ENCODE measurements at places on chromosomes 11 and 22.
A peak's percentile ranks its signal among the peaks of the same experiment; 100 is the strongest.

DNA sequence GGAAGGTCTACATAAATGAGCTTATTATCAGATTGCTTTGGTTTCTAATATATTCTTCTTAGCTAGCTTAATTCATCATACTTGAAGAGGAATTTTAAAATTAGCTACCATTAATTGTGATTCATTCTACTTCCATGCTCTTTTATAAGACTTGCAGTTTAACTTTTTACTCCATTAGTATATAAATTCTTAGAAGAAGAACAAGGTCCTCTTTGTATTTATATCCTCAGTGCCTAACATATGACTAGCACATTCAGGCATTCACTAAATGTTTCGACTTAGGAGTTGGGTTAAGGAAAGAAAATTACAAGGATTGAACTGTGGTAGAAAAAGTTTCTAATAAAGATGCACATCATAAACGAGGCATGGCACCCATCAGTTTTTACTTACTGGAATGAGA lies 1135.5 kb downstream of the JRKL start:
- no peak for DNase-seq

DNA sequence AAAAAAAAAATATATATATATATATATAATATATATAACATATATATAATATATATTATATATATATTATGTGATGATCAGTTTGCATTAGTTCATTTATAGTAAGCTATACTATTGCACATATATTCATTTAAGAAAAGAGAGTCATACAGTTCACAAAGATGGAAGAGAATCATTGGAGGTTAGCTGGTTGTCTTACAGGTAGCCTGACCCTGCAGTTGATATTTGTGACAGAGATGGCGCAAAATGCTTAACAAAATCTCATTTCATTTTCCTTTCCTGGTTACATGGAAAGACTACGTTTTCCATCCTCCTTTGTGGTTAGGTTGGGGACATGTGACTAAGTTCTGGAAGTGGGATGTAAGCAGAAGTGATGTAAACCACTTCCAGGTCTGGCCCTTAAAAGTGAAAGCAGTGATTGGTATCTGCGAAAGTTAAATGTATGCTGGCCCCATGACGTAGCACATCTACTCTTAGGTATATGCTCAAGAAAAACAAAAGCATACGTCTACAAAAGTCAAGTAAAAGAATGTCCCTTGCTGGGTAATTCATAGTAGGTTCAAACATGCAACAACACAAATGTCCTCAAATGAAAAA lies 7.2 kb upstream of the TMEM135 start:
- DNase-seq = no peak

- no peak for DNase-seq
Measured at GRCh38 chr11:78032090-78032489, 9.0 kb upstream of the KCTD14 start.

- DNase-seq = no peak
Measured at GRCh38 chr11:45796461-45796861, 8.5 kb upstream of the SLC35C1 start.

DNA sequence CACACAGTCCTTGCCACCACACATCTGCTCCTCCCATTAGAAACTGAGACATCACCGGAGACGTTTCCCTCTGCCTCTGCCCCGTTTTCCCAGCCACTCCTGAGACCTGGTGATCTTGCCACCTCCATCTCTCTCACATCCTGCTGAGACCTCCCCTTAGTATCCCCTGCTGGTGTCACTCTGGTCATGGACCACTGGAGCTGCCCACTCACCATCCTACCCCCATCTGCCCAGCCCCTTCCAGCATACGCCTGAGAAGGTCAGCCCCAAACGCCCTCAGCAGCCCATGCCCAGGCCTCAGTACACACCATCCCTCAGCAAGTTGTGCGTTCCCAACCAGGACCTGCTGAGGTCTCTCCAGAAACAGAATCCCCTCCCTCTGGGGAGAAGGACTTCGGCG lies 64.3 kb downstream of the SHANK2 start:
- DNase-seq = peak; percentile 26

DNA sequence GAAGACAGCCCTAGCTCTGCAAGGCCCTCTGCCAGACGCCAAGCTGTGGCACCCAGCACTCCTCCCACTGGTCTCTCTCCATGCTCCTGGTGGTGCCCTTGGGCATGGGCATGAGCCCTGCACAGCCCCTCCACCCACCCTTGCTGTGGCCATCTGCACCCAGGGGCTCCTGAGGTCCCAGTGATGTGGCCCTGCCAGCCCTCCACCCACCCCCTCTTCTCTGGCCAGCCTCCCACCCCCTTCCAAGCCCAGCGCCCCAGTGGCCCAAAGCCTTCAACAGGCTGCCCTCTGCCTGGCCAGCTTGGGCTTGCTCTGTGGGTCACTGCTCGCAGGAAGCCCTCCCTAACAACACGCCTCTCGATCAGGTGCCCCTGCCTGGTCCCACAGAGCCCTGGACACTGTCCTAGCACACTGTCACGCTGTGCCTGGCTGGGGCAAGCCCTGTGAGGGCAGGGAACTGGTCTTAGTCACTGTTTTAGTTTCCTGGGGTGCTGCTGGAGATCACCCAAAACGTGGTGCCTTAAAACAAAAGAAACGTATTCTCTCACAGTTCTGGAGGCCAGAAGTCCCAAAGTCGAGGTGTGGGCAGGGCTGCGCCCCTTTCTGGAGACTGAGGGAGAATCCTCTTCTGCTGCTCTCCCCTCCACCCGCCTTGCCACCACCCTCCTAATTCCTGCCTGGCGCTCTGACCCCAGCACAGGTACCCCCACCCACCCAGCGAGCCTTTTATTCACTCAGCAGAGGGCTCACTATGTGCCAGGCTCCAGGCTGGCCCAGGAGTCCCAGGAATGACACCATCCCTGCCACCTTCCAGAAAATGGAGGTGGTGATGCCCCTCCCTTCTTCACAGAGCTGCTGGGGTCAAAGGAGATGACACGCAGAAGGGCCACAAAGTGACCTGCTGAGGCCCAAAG lies 14.7 kb downstream of the SULT4A1 start:
- no peak for DNase-seq

- peak; percentile 82 for DNase-seq
Measured at GRCh38 chr11:134731213-134731961, 319.3 kb upstream of the B3GAT1 start.

- no peak for DNase-seq
Measured at GRCh38 chr11:8566613-8567210, 27.3 kb downstream of the STK33 start.

- peak; percentile 50 for DNase-seq
Measured at GRCh38 chr11:6611092-6611962, 689 bp downstream of the TAF10 start.

GRCh38 chr11:71182791-71183677 lies 69.3 kb downstream of the SHANK2 start:
- DNase-seq = peak; percentile 35

DNA sequence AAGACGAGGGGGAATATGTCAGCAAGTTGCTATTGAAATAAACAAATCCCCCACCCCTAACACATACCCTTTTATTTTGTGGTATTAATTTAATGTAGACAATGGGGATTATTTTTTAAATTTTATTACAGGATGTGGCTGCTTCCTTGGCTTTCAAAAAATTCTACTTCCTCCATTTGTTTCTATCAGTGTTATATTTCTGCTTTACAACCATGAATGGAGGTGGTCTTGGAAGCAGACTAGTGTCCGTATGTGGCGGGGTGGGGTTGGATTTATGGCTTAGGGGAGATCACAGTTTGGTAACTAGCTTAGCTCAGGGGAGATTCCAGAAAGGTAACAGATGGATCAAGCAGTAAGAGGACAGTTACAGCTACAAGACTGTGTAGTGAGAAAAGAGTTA lies 39.3 kb upstream of the PICALM start:
- no peak for DNase-seq

DNA sequence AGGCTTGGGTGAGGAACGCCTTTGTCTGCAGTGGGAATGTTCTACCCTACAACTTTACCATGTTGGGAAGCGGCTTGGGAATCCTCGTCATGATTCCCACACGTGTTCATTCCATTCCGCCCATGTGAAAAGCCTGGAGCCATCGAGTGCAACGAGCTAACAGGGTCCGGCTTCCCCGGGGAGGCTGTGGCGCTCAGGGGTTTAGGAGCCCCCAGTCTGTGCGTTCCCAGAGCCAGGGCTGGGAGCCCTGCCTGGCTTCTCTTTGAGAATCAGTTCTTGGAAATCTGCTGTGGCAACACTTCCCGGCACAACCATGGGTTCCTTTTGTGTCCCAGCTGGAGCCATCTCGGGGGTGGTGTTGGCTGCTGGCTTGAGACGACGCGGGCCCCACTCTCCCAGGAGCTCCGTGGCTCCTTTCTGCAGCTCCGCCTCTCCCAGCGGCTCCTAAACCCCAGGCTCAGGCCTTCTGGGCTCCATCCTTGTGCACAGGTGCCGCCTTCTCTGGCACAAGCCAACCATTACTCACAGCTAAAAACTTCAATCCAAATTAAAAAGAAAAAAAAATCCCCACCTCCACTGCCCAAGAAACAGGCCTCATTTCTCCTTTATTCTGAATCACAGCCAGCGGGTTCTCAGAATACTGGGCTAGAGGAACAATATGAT lies 18.7 kb upstream of the PPFIA1 start:
- DNase-seq = no peak

All from islet precursor cell (in vitro differentiated cells).